Thoracic aorta (tissue), 2 donors: ENCODE measurements at places on chromosomes 13 and 19.

- DNase-seq: no peak
These were observed 63.9 kb downstream of the SLC10A2 start for GRCh38 chr13:103002279-103002678.

DNA sequence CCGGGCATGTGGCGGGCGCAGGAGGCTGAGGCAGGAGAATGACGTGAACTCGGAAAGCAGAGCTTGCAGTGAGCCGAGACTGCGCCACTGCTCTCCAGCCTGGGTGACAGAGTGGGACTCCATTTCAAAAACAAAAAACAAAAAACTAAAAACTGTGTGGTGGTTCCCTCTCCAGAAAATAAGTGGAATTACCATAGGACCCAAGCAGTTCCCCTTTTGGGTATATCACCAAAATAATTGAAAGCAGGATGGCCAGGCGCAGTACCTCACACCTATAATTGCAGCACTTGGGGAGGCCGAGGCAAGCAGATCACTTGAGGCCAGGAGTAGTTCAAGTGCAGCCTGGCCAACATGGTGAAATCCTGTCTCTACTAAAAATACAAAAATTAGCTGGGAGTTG lies 15.7 kb upstream of the LDLR start:
- DNase-seq: no peak

GRCh38 chr19:13001502-13002165 lies 6.4 kb downstream of the NFIX start:
- no peak for DNase-seq

DNA sequence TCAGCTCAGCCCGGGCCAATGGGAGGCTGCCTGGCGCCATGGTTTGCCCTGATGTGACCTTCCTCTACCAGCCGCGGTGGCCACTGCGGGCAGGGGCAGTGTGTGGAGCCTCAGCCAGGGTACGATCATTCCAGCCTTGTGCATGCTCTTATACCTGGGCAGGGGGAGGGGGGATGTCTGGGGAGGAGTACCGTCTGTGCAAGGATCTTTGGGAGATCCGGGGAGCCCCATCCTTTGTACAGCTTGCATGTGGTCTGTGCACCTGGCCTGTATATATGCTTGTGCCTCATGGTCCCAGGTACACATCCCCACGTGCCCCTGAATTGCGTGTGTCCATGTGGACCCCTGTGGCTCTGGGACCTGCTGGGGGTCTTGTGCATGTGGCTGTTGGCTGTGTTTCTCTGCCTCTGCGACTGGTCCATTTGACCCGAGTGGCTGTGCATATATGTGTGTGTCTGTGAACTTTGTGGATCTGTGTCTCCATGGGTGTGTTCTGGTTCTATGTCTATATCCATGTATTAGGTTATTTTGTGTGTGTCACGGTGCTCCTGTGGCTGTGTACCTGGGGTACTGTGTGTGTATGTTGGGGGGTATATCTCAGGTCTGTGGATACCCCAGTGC lies 12.8 kb upstream of the NANOS3 start:
- DNase-seq: no peak

- DNase-seq: no peak
These were observed 1.0 kb downstream of the PCID2 start for GRCh38 chr13:113207460-113207859.

GRCh38 chr19:35755550-35756376 lies 1.1 kb downstream of the HSPB6 start:
- DNase-seq: no peak

- DNase-seq: no peak
These were observed 78.8 kb downstream of the RYR1 start for GRCh38 chr19:38512277-38512676.

- DNase-seq: no peak
These were observed 57.0 kb downstream of the SLC10A2 start for GRCh38 chr13:103009051-103009840.

DNA sequence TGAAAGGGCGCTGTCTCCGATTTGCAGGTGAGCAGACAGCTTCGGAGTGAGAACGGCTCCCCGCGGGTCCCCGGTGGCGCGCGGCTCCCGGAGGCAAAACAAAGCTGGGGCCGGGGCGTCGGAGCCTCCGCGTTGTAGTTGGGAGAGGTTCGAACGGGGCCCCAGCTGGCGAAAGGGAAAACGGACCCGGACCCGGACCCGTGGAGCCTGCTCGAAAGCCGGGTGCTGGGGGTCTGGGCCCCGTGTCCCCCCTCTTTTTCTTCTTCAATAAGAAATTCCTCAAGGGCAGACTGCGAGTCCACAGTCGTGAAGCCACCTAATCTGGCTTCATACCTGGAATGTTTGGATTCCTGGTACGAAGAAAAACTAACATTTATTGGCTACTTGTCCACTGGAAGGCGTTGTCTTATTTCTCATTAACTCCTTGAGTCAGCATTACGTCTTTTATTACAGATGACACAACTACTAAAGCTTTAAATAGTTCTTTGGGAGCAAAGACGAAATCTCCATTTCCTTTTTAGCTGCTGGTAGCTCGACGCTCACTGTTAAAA lies 632 bp upstream of the MTIF3 start:
- DNase-seq: no peak

- no peak for DNase-seq
These were observed 18.8 kb downstream of the C1QTNF9 start for GRCh38 chr13:24328145-24328544.

DNA sequence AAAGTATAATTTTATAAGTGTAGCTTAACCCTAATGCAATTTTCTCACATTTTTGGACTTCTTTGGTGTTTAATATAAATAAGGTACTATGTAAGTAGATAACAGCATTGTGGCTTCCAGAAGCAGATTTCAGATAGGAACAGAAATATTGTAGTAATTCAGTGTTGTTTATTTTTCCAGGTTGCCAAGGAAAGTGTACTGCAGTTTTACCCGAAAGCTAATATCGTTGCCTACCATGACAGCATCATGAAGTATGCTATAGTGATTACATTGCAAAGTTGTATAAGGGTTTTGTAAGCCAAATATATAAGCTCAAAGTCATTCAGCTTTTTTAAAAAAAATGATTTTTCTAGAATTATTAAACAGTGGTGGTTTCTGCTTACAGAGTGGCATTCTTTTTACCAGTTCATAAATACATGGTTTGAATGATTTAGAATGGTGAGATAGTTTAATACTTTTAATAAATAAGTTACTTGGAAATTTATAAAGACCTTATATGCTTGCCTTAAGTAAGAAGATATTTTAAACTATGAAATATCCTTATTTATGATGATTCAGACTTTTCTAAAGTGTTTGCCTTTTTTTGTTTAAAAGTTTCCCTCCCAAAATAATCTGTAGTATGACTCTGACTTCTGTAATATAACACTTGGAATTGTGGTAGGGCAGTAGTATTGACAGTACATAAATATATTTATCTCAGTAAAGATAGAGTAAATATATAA lies 3.7 kb downstream of the UBA2 start:
- no peak for DNase-seq

DNA sequence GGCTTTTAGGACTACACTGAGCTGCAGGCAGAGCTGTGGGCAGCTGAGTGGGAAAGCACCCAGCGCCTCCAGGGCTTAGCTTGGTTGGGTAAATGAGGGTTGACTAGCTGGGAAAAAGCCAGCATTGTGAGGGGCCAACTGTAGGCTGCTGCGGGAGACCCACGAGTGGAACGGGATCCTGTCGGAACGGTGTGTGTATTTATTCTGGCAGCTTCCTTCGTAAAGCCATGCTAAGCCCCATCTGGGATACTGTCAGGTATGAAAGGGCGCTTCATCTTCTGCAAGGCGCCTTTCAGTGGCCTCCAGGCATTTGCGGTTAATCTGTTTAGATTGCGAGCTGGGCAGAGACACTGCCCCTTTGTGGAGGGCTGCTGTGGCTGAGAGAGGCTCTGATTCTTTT lies 39.5 kb upstream of the CNMD start:
- DNase-seq: no peak

GRCh38 chr19:48741129-48741999 lies 954 bp upstream of the RASIP1 start:
- DNase-seq: no peak

- DNase-seq: no peak
These were observed 64.8 kb downstream of the ALOX5AP start for GRCh38 chr13:30800107-30800506.

DNA sequence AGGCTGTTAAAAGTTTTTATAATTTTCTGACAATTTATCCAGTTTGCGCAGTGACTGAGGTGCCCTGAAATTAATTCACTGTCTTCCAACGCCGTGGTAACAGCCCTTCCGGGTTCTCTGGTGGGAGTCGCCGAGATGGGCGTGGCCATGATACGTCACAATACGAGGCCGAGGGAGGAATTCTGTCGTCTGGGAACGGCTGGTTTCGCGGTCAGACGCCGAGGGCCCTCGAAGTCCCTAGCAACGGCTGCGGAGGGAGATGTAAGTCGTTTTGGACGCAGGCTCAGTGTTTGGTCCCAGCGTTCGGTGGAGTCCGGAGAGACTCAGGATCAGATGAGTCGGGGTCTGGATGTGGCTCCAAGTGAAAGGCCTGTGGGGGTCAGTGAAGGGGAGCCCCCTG lies 21.7 kb downstream of the ZNF613 start:
- DNase-seq: no peak

GRCh38 chr13:71704656-71705055 lies 162.3 kb downstream of the DACH1 start:
- no peak for DNase-seq

DNA sequence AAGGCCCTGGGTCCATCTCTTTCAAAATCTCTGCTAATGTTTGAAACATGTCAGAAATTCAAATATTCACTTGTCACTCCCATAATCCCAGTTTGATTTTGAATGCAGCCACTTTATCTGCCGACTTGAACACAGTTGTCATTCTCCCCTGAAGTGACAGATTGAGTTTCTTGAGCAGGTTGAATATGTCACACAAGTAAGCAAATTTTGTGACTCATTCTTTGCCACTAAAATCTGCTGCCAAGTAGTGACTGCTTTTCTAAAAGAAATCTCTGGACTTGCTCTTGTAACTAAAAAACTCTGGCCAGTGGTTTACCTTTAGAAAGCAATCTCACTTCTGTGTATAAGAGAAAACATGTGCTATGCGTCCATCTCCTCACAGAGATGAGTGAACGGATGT lies 357.1 kb downstream of the LMO7 start:
- DNase-seq: no peak

GRCh38 chr19:54312011-54312410 lies 955 bp downstream of the LILRA5 start:
- no peak for DNase-seq

GRCh38 chr13:102091231-102091630 lies 310.6 kb downstream of the FGF14 start:
- no peak for DNase-seq

GRCh38 chr19:6238643-6239281 lies 41.0 kb downstream of the MLLT1 start:
- no peak for DNase-seq

GRCh38 chr19:28575816-28576215 lies 637.1 kb downstream of the UQCRFS1 start:
- no peak for DNase-seq

DNA sequence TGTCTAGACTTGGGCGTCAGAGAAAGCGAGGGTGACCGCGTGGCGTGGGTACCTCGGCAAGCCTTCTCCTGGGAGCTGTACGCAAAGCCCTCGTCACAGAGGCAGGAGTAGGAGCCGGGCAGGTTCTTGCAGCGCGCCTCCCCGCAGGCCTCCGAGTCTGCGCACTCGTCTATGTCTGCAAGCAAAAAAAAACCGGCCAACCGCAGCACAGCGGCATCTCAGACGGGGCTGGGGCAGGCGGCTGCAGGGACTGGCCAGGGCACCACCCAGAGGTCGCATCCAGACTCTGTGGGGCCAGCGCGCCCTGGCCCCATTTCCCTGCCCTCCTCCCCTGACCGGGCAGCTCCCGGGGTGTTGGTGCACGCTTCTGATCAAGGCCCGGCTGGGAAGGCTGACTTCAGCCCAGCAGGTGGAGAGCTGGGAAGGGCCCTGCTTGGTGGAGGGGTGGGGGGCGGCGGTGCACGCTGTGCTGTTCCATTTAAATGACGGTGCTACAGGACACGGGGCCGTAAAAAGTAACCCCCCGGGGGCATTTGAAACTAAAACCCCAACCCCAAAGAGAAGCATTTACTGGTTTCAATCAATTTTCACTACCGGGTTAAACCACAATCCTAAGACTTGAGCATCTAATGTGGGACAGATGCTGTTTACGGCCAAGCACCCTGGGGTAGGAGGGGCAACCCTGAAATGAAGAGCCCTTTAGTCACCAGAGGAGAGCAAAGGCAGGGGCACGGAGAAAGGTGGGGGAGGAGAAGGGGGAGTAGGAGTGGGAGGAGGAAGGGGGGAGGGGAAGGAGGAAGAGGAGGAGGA lies 28.2 kb downstream of the GAS6 start:
- no peak for DNase-seq

DNA sequence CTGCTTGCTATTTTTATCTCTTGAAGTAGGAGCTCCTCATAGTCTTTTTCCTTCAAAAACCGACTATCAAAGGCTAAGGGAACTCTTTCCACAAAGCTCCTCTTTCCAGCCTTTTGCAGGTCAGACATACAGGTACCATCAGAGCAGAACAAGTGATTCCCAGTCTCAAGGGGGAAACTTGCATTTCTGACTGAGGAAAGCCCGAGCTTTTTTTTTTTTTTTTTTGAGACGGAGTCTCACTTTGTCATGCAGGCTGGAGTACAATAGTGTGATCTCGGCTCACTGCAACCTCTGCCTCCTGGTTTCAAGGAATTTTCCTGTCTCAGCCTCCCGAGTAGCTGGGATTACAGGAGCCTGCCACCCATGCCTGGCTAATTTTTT lies 32.0 kb downstream of the RUBCNL start:
- DNase-seq: no peak

DNA sequence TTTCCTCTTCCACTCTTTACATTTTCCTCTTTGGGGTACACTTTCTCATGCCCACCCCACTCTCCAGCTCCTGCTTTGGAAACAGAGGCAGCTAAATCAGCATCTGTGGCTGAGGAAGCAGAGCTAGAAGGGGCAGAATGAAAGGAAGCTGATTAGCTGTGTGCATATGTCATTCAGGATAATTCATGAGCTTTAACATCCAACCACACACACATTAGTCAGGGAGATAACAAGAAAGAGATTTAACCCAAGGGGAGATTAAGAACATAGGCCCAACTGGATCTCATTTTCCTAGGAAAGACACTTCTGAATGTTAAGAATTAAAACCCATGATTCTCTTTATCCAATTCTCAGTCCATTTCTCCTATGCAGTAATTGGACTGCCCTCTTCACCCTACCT lies 405.5 kb downstream of the TBC1D4 start:
- DNase-seq: no peak

GRCh38 chr13:45683701-45684100 lies 18.4 kb upstream of the CBY2 start:
- DNase-seq: no peak

DNA sequence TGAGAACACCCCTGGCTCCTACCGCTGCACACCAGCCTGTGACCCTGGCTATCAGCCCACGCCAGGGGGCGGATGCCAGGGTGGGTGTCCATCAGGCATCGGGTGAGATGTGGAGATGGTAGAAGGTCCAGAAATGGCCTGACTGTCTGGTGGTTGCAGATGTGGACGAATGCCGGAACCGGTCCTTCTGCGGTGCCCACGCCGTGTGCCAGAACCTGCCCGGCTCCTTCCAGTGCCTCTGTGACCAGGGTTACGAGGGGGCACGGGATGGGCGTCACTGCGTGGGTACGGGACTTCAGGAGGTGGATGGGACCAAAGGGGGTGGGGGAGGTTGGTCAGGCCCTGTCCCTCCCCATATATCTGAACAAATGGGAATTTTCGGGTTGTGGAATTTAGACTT lies 15.8 kb downstream of the LTBP4 start:
- no peak for DNase-seq

- DNase-seq: no peak
These were observed 158.9 kb downstream of the EFNB2 start for GRCh38 chr13:106376401-106377112.
